CD4-positive, alpha-beta T cell treated with Interleukin-6 at 100 ng/mL for 8 hours (primary cell): ENCODE measurements at places on chromosomes 1 and 21.

GRCh38 chr21:36966066-36966820, at the start of gene HLCS:
HLCS (minus strand) TSS chr21:36966669; CDS start chr21:36966638, 31 bp downstream.
- DNase-seq: peak; percentile 73

DNA sequence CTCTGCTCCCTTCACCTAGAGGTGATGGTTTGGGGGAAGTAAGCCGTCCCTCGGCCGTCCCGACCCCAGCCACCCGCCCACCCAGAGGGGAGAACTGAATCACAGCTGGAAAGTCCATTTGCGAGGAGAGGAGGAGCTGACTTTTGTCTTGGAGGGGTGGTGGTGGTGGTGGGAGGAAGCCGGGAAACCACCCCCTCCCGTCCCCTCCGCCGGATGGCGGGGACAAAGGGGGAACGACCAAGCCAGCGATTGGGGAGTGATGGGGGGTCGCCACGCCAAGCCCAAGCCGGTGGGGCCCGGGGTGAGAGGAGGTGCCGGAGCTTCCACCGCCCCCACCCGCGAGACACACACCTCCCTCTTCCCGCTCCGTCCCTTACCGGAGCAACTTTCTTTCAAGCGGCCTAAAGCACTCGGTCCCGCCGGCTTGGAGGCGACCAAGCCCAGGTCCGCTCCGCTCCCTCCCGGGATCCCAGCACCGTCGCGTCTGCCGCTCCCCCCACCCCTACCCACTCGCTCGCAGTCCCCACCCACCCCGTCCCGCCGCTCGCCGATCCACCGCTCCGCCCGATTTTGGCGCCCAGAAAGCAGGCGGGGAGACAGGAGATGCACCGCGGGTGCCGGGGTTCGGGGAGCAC, 540 bp downstream of the ARHGEF2 start:
- no peak for DNase-seq

DNA sequence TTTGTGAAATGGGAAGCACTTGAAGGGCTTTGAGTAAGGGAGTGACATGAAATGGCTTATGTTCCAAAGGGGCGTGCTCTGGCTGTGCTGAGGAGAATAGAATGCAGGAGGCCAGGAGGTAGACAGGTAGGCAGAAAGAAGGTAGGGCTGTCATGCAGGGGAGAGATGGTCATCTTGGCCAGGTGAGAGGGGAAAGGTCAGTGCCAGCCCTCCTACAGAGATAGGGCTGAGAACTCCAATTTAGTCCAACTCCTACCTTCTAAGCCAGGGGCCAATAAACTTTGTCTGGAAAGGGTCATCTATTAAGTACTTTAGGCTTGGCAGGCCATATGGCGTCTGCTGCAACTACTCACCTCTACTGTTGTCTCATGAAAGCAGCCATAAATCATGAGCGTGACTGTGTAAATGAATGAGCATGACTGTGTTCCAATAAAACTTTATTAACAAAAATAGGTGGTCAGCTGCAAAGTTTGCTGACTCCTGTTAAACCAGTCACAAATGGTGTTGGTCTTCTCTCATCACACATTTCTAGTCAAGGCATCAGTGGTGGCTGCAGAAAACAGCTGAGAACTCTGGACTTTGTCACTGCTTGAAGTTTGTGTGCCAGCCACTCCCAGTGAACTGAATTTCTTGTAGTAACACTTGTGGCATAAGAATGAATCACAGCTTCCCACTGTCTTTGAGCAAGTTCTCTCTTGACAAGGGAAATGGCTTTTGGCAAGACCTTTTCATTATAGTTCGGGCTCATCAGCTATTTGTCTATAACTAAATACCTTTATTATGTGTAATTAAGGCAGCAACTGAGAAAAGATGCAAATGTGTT, 32.0 kb upstream of the CD2 start:
- no peak for DNase-seq

DNA sequence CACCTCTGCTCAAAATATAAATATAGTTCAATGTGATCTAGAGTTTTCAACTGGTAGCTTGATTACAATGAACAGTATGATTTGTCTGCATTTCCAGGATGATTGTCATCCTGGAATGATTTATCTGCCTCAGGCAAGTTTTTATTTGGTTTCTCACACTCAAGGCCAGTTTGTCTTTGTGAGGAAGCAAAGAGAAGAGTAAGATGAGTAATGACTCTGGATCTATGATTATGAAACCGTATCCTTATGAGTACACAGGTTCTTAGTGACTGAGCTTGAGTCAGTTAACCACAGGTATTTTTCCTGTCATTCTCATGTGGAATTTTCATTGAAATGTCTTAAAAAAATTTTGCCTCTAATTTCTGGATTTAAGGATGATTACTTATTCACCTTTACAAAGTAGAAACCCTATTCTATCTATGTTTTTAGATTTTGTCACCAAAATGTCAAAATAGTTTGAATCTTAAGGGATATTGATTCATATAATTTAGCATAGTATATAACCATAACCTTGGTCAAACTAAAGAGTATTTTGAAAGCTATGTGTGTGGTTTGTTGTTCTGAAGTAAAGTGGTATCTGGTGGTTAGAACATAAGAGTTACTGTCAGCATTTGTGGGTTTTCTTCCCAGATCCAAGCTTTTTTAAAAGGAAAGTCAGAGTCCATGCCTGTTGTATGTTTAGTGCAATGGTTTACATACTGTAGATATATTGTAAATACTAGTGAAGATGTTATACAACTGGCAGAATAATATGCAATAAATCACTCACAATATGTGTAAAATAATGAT, 145.0 kb downstream of the RASAL2 start:
- no peak for DNase-seq

- DNase-seq: no peak
Measured at GRCh38 chr1:116492358-116492811, 78.4 kb downstream of the CD58 start.

DNA sequence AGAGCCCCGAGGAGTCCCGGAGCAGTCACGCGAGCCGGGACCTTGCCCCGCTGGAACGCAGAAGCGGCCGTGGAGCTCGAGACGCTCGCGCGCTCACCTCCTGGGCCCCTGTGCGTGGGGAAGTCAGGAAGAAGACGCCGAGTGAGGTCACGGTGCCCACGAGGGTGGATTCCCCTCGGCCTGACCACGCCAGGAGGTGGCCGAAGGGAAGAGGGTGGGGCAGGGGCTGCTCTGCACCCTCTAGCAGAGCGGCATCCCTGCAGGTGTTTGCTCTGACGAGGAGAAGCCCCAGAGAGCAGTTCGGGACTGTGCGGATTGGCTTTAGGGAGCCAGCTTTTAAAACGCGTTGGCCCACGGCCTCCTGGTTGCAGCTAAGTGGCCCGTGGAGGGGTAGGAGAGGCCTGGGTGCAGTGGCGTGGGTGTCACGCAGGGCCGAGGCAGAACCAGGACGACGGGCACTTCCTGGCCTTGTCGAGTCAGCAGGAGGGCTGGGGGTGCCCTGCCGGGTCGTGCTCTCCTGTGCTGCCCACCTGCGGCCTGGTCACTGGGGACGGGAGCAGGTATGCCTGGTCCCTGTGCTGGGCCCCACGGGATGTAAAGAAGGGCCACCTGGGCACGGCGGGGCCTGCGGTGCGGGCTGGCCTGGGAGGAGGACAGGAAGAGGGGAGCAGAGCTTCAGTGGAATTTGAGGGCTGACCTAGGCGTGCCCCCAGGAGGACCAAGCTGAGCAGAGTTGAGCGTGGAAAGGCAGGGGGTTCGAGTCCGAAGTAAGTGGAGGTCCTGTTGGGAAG, 1.0 kb downstream of the PDXK start:
- DNase-seq: no peak

GRCh38 chr1:8089535-8090228, 63.6 kb upstream of the ERRFI1 start:
- DNase-seq: no peak
